ENCODE measurements at places on chromosomes 2 and 18.

DNA sequence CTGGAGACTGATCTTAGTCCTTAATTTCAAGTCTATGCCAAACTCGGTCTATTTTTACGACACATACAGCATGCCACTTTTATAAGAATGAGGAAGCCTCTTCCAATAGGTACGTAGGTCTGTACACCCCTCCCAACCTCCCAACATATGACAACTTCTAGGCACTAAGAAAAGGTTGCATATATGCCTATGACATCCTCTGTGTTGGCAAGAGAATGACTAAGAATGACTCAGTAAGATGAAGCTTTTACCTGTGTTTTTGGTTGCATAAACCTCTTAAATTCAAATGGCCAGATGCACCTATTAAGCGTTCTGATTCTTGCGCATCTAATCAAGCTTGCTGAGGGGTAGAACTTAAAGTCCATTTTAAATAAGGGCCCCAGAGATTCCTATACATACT, 586.4 kb upstream of the ZEB2 start:
- DNase-seq: no peak

DNA sequence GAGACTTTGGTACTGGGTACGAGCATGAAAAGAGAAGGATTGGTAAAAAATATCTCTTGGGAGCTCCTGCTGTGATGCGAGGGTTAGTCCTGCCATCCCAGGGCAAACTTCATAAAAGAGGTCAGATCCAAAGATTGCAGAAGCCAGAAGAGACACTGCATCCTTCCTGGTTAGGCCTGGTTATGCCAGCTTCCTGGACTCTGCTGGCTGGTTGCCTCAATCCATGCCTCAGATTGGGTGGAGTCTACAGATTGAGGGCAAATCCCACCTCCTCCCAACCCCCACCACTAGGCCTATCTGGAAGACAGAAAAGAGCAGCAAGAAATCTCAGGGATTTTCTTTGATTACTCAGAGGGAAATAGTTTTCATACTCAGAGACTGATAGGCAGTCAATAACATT, 5.3 kb upstream of the ACADL start:
- no peak for DNase-seq

DNA sequence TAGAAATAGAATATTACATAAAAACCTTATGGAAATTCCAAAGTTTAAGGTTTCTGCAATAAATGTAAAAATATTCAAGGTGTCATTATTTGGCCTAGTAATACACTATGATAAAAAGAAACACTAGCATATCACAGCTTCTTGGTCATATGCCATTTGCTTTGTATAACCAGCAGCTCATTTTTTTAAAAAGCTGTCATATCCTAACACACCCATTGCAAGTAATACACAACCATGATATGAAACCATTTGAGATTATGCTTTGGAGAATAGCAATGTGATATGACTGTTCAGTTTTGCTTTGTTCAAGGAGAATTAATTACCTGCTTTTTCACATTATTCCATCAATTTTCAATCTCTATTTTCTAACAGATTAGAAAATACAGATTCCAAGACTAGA, 149.0 kb downstream of the IKZF2 start:
- no peak for DNase-seq

DNA sequence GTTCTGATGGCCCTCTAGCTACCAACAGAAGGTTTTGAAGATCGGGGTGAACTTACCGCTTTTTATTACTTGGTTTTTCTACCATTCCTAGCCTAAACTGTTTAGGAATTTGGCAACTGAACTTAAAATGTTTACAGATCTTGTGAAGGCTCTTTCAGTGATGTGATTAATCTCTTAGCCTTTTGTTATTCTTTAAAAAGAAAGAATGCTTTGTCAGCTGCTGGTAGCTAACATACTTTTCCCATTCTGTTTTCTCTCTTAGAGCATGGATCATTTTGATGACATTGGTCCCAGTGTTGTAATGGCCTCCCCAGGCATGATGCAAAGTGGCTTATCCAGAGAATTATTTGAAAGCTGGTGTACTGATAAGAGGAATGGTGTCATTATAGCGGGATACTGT, 18.1 kb downstream of the CPSF3 start:
- DNase-seq: no peak

GRCh38 chr2:175404839-175405238, 223.3 kb upstream of the ATP5MC3 start:
- DNase-seq: no peak

GRCh38 chr2:10741139-10741538, 19.7 kb downstream of the ATP6V1C2 start:
- no peak for DNase-seq

DNA sequence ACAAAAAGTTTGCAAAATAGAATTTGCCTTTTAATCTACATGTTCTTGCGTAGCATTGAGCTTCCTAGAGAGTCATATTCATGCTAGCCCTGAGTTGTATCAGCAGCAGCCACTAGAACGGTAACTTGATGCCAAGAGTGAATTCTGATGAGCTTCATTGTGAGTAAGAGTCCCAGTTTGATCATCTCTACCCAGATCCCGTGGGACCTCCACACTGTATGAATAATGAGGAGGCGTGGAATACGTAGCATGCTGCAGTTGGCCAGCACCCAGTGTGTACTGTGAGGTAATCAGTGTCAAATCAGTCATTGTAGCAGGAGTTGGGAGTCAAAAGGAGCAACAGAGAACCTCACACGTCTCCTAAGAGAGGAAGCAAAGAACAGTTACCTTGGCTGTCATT, 197.9 kb downstream of the NEDD4L start:
- DNase-seq: no peak

DNA sequence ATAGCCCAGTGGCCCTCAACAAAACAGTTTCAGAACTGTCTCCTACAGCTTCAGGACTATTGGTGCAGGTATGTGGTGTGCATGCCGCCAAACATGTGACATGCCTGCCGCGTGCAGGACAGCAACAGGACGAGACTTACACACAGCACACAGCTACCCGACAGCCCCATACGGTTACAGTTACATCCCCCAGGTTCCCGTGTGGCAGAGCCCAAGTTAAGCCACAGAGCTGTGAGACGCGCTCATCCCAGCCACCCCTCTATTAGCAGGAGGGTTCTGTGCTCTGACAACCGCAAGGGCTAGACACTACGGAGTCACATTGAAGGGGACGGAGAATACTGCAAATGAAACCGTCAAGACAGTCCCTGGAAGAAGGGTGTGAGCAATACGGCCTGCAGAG, 16.4 kb upstream of the TUBB6 start:
- no peak for DNase-seq

DNA sequence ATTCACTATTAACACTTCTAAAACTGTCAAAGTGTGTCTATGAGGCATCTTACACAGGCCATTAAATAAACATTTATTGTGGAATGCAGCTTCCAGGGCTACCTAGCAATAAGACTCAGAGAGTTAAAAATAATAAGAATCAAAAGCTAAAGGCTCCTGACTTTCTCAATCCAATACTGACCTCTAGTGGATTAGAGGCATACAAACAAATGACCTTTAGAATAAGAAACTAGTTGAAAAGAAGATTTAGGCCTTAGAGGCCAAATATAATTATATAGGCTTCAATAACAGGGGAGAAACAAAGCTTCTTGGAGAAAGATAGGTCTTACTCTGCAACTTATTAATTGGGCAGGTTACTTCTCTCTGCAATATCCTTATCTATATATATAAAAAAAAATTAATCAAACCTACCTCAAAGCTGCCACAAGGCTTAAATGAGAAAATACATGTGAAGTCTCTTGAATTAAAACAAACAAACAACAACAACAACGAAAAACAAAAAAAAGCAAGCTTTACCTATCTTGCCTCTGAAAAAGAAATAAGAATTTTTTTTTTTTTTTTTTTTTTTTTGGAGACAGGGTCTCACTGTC, 246.1 kb downstream of the EXOC6B start:
- no peak for DNase-seq

DNA sequence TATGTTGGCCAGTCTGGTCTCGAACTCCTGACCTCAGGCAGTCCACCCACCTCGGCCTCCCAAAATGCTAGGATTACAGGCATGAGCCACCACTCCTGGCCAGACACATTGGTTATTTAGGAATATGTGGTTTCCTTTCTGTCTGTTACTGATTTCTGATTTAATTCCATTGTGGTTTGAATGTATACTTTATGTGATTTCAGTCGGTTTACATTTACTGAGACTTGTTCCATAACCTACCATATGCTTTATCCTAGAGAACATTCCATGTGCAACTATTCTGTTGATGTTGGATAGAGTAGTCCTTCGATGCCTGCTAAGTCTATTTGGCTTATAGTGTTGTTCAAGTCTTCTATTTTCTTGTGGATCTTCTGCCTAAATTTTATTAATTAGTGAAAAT, 1.6 kb upstream of the CCL20 start:
- no peak for DNase-seq

DNA sequence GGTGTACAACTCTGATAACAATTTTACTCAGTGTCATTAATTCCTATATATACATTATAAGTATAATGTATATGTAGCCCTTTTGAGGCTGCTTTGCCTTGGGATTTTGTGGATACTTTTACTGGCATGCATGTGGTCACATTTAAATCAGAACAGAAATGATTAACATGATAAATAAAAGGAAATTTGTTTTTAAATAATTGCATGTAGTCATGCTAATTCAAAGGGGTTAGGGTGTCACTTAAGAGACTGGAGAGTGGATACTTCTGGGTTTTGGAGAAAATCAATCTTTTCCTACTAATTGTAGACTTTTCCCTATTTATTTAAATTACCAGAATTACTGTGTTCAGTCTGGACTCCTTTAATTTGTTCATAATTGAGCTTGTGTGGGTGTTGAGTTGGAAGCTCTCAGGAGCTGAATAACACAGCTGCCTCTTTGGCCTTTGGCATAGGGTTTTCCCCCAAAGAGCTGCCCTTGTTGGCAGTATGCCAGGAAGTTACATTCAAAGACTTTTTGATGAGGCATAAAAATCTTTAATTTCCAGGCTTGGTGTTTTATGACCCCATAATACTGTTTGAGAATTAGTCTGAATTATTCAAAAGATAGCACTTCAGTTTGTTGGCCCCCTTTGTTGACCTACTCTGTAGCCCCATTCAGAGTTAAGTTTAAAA, 484.7 kb upstream of the NRP2 start:
- no peak for DNase-seq

DNA sequence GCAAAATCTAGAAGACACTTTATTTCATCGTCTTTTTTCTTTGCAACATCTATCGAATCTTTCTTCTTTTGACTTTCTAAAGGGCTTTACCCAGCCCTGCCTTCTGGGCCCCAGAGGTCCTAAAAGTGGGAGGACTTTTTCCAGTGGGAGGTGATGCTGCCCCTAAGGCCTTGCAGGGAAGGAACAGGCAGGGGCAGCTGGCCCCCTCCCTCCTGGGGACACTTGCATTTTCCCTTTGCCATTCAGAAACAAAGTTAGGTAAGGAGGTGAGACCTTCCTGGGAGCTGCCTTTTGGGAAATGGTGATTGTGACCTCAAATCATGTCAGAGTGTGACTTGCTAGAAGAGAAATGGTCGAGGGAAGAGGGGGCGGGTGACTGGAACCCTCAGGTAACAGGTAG, 132.7 kb downstream of the GLI2 start:
- DNase-seq: no peak

GRCh38 chr18:22670914-22671313, 253.2 kb upstream of the CTAGE1 start:
- DNase-seq: no peak

DNA sequence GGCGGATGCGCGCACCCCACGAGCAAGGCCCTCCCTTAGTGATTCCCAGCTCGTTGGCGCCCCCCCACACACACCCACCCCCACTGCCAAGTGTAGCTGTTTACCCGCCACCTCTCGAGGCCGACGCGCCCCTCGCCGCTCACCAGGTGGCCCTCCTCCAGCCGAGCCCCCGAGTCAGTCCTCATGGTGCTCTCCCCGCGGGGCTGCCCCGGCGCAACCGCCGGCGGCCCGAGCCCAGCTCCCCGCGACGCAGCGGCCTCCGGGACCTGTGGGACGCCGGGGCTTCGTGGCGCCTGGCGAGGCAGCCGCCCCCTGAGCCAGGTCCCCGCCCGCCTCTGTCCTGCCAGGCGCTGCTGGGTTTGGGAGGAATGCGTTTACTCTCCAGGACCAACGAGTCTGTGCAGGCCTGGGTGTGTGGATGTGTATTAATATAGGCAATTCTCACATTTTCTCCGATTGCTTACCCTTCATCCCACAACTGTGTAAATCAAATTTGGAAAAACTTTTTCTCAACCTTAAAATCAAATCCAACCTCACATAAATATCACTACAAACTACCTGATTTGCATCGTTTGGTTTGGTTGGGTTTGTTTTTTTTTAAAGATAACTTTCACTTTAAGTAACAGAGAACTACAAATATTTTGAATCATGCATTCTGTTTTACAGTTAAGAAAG, at the start of gene TMEM237:
TSS of gene TMEM237 (minus strand) at position 288 of the 675 bp plus-strand sequence. CDS start at position 185, 103 bp downstream.
- no peak for DNase-seq

- DNase-seq: no peak
Measured at GRCh38 chr2:201256082-201256481, 4.3 kb upstream of the CASP8 start.

GRCh38 chr2:9538000-9538507, 17.6 kb downstream of the ADAM17 start:
- DNase-seq: no peak

- no peak for DNase-seq
Measured at GRCh38 chr18:13381944-13382365, 163.4 kb downstream of the LDLRAD4 start.

- DNase-seq: no peak
Measured at GRCh38 chr2:24380820-24381219, 20.5 kb upstream of the ITSN2 start.

- no peak for DNase-seq
Measured at GRCh38 chr2:146651361-146651760, 1193.5 kb upstream of the ACVR2A start.

GRCh38 chr2:190763901-190764514, 115.1 kb downstream of the NAB1 start:
- no peak for DNase-seq

GRCh38 chr18:76255070-76255683, 239.9 kb downstream of the ZNF516 start:
- no peak for DNase-seq

GRCh38 chr18:10743766-10744165, 217.9 kb downstream of the NAPG start:
- DNase-seq: no peak

DNA sequence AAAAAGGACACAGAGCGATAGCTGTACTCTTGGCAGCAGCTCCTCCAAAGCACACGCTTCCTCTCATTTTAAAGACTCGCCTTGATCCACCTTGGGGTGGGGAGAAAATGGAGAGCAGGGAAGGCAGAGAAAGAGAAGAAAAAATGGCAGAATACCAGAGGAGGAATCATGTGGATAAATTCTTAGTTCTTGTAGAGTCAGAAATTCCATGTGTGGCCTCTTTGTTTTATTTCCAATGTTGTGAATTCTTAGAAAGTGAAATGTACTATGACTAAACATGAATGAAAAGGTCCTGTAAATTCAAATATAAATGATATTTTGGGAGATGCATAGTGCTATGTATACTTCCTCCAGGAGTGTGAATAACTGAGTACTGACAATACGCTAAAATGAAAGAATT, 89.7 kb upstream of the SESTD1 start:
- no peak for DNase-seq

DNA sequence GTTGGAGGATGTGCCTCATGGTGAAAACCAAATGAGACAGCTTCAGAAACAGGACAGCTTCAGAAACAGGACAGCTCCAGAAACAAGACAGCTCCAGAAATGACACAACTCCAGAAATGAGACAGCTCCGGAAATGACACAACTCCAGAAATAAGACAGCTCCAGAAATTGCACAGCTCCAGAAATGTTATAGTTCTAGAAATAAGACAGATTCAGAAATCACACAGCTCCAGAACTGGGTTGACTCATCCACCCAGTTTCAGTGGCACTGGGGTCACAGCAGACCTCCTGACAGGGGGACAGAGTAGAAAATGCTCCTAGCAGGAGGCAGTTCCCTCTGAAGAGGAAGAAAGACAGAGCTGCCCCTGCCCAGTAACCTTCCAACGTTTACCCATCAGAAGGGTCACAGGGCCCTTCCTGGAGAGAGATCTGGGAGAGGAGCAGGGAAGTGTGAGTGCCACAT, 26.9 kb upstream of the COL6A3 start:
- no peak for DNase-seq
